Activated B cell treated with CpG ODN at 0.5 μM for 24 hours (primary cell): ENCODE measurements at places on chromosomes 4 and X. TPM values are rescaled to one million over a fixed set of nuclear protein-coding genes. Genes with fewer than 3 reads are reported as not detected.

DNA sequence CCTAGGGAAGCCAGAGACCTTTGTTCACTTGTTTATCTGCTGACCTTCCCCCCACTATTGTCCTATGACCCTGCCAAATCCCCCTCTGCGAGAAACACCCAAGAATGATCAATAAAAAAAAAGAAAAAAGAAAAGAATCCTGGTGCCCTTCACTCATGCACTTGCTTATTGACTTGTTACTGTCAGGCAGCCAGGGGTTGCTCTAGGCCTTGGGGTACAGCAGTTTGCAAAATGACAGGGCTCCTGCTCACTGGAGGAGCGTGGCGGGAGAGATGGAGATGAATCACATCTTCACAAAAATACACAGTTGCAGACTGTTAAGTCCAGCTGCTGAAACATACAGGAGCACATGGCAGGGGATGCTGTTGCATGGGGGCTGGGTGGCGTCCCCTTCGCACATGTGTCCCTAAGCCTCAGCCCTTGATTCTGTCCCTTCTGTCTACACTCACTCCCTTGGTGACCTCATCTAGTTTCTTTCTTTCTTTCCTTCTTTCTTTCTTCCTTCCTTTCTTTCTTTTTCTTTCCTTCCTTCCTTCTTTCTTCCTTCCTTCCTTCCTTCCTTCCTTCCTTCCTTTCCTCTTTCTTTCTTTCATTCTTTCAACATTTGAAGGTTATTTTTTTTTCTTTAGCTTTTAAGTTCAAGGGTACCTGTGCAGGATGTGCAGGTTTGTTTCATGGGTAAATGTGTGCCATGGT is 16.9 kb upstream of the TMEM271 start:
- no peak overlapping the region for H3K4me3 ChIP-seq
- DNase-seq, result no peak
- H3K27ac ChIP-seq, result no peak overlapping the region
- no peaks in the 10 kb centered on the region for H3K4me1 ChIP-seq
- H3K27me3 ChIP-seq, result peaks cover 16% of the 10 kb centered on the region

DNA sequence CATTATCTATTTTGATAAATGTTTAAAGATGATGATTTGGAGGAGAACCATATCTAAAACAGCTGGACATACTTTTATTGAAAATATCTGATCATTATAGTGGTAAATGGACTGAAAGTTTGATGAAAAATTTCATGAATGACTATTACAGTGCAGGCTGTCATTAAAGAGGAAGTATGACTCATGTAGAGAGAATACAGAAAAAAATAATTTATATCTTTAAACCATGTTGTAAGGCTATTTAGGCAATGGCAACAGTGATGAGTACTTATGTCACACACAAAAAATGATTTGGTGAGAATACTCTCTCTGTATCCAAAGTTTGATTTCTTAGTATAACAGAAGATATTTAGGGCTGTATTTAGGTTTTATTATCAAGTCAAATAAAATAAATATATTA is 3.9 kb upstream of the GLRB start:
- no peaks in the 10 kb centered on the region for H3K4me1 ChIP-seq
- no peaks in the 10 kb centered on the region for H3K36me3 ChIP-seq
- no peak overlapping the region for H3K27ac ChIP-seq
- no peak for DNase-seq
- peaks cover 9% of the 10 kb centered on the region for H3K27me3 ChIP-seq

GRCh38 chrX:153863251-153863991 is 22.6 kb downstream of the L1CAM start:
- H3K4me3 ChIP-seq, result no peak overlapping the region
- no peak overlapping the region for H3K27ac ChIP-seq
- no peaks in the 10 kb centered on the region for H3K27me3 ChIP-seq
- no peak for DNase-seq

DNA sequence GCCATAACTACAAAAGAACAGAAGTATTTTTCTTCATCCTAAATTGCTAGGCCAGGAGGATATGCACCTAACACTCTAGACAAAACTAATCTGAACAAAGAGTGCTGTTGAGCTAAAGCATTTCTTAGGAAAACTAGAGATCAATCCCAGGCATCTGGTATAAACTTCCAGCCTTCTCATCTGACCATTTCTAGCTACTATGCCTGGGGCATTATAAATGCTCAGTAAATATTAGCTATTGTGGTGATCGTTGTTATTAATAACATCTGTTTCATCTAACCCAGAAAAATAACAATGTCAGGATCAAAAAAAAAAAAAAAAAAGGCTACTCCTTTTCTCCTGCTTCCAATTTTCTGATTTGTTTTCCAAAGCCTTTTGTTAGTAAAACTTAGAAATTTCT is 7.7 kb upstream of the SLC10A6 start:
- H3K4me3 ChIP-seq, result no peak overlapping the region
- no peaks in the 10 kb centered on the region for H3K27me3 ChIP-seq

- peaks cover 2% of the 10 kb centered on the region for H3K27me3 ChIP-seq
- DNase-seq, result no peak
- H3K27ac ChIP-seq, result no peak overlapping the region
- no peaks in the 10 kb centered on the region for H3K4me1 ChIP-seq
- H3K36me3 ChIP-seq, result no peaks in the 10 kb centered on the region
These were observed 177.5 kb upstream of the TTC29 start for GRCh38 chr4:147123146-147123545.

- H3K4me1 ChIP-seq, result no peaks in the 10 kb centered on the region
- H3K27ac ChIP-seq, result no peak overlapping the region
- H3K4me3 ChIP-seq, result no peak overlapping the region
- no peak for DNase-seq
These were observed 95.0 kb downstream of the ARX start for GRCh38 chrX:24920769-24921168.

DNA sequence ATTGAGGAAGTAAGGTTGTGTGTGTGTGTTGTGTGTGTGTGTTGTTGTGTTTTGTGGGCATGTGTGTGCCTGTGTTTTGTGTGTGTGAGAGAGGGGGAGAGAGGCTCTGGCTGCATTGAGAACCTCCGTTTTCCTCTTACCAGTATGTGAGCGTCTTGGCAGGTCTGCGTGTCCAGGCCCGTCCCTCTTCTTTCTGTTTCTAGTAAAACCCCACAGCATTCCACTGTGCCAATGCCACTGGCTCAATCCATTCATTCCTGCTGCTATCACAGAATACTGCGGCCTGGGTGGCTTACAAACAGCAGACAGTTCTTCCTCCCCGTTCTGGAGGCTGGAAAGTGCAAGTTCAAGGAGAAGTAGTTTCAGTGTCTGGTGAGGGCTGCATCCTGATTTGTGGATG is 15.5 kb upstream of the HTRA3 start:
- H3K27ac ChIP-seq, result no peak overlapping the region
- H3K27me3 ChIP-seq, result peaks cover 5% of the 10 kb centered on the region
- H3K4me3 ChIP-seq, result no peak overlapping the region
- DNase-seq, result no peak

DNA sequence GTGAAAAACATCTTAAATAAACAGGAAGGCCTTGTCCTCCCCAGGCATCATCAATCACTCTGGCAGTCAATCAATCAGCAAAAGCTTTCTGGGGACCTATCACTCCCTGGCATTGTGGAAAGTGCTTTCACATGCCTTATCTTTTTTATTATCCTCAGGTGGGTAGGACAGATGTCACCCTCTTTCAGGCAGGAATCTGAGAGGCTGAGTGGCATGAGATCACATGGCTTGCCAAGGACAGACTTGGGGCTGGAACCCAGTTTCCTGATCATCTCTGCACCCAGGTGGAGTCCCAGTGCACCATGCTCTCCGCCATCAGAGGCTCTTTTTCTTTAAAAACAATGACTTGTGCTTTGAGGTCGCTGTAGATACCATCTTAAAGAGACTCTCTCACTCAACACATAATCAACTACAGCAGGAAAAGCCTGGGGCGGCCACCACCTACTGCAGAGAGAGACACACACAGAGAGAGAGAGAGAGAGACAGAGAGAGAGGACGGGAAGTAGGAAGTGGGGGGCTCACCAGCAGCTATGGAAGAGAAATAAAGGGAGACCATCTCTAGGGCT is 282.7 kb downstream of the PTTG2 start:
- H3K36me3 ChIP-seq, result no peaks in the 10 kb centered on the region
- H3K27ac ChIP-seq, result no peak overlapping the region
- peaks cover 4% of the 10 kb centered on the region for H3K27me3 ChIP-seq
- H3K4me1 ChIP-seq, result no peaks in the 10 kb centered on the region

GRCh38 chr4:31341601-31342359 is 621.6 kb downstream of the PCDH7 start:
- no peaks in the 10 kb centered on the region for H3K4me1 ChIP-seq
- H3K27me3 ChIP-seq, result no peaks in the 10 kb centered on the region
- DNase-seq, result no peak
- H3K4me3 ChIP-seq, result no peak overlapping the region
- H3K27ac ChIP-seq, result no peak overlapping the region

DNA sequence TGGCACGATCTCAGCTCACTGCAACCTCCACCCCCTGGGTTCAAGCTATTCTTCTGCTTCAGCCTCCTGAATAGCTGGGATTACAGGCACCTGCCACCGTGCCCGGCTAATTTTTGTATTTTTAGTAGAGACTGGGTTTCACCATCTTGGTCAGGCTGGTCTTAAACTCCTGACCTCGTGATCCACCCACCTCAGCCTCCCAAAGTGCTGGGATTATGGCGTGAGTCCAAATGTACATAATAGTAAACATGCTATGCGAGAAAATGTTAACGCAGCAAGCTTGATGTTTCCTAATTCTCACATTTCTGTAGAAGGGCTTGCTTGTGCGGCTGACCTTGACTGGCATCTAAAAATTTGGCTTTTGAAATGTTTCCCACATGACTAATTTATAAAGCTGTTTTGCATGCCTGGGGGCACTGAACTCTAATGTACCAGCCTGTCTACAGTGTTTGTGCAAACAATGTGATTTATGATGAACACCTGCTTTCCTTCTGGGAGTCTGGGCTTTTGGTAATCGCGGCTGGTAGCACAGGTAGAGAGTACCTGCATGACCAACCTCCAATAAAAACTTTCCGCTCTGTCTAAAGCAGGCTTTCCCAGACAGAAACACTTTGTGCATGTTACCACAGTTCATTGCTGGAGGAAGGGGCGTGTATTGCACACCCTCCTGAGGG is 216.8 kb downstream of the IL15 start:
- no peak for DNase-seq
- no peak overlapping the region for H3K4me3 ChIP-seq
- no peaks in the 10 kb centered on the region for H3K36me3 ChIP-seq
- no peaks in the 10 kb centered on the region for H3K4me1 ChIP-seq

GRCh38 chr4:127905029-127905428 is 24.3 kb downstream of the PLK4 start:
- no peaks in the 10 kb centered on the region for H3K27me3 ChIP-seq
- no peak overlapping the region for H3K27ac ChIP-seq
- no peaks in the 10 kb centered on the region for H3K36me3 ChIP-seq
- H3K4me3 ChIP-seq, result no peak overlapping the region
- no peak for DNase-seq
- H3K4me1 ChIP-seq, result no peaks in the 10 kb centered on the region

DNA sequence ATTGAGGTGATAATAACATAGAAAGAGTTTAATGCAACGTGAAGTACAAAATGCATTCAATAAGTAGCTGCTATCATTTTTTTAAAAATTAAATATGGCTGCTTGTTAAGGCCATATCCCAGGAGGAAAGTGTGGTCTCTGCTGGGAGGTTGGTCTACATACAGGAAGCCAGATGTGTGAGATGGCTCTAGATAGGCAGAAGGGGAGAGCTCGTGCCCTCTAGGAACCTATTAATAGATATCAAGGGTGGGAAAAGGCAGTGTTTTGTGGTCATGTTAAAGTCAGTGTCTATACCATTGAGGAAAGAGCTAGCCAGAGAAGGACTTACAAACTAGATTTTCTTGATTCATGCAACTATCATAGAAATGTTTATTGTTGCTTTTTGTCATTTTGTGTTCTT is 140.5 kb downstream of the KLHL8 start:
- peaks cover 27% of the 10 kb centered on the region for H3K4me1 ChIP-seq
- H3K4me3 ChIP-seq, result no peak overlapping the region
- no peak overlapping the region for H3K27ac ChIP-seq
- H3K36me3 ChIP-seq, result peaks cover 13% of the 10 kb centered on the region
- DNase-seq, result no peak

DNA sequence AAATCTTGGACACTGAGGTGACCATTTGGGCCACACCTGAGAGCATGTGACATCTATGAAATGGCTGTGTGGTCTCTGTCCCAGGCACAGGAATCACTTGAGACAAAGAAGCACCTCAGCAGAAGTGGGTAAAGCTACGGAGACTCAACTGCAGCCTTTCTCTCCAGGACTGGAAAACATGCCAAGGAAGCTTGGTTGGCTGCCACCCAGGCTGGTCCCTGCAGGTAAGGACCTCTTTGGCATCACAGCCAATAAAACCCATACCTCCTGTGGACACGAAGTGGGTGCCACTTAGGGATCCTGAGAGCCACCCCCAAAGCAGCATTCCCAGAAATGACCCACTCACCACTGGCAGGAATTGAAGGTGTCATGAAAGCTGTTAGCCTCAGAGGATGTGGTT is 74.6 kb downstream of the LEF1 start:
- no peak overlapping the region for H3K4me3 ChIP-seq
- DNase-seq, result no peak
- H3K36me3 ChIP-seq, result no peaks in the 10 kb centered on the region
- no peak overlapping the region for H3K27ac ChIP-seq
- no peaks in the 10 kb centered on the region for H3K4me1 ChIP-seq
- H3K27me3 ChIP-seq, result peaks cover 2% of the 10 kb centered on the region

- H3K27me3 ChIP-seq, result peaks cover 2% of the 10 kb centered on the region
- no peaks in the 10 kb centered on the region for H3K36me3 ChIP-seq
- H3K27ac ChIP-seq, result no peak overlapping the region
- H3K4me1 ChIP-seq, result peaks cover 6% of the 10 kb centered on the region
These were observed 48.8 kb downstream of the PTCHD1 start for GRCh38 chrX:23383411-23383810.

DNA sequence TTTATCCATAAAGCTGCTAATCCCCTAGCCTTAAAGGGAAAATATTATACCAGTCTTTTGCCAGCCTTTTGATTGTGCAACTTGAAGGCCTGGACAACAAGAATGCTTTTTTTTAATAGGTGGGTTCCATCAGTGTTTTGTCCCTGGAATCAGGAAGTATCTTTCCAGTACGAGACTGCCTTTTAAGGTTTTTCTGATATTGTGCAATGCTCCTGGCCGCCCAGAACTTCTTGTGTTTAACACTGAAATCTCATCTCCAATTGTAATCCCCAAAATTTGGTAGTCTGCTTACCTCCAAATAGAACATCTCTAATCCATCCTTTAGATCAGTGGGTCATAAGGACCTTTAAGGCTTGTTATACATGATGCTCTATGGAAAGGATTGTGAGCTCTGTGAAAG is 256.7 kb downstream of the NAF1 start:
- H3K36me3 ChIP-seq, result no peaks in the 10 kb centered on the region
- DNase-seq, result no peak
- no peak overlapping the region for H3K27ac ChIP-seq
- no peak overlapping the region for H3K4me3 ChIP-seq
- H3K27me3 ChIP-seq, result peaks cover 4% of the 10 kb centered on the region

Gene LINC00632
- total RNA-seq, result 0.07 TPM in 1 of 2 replicates, not detected in the other

Gene NUP62CL
- 1.1 and 1.4 TPM in 2 replicates for total RNA-seq

Gene STARD8
- total RNA-seq, result 0.05 and 0.11 TPM in 2 replicates

Gene MAGEA10
- not detected in 2 replicates for total RNA-seq

Gene MYL5
- total RNA-seq, result 21.9 and 24.6 TPM in 2 replicates

Gene TCEAL6
- total RNA-seq, result not detected in 2 replicates

Gene PJA1
- total RNA-seq, result 16.9 and 18.6 TPM in 2 replicates

Gene CENPVL2
- total RNA-seq, result not detected in 2 replicates

Gene BGN
- total RNA-seq, result not detected in 2 replicates
